ENCODE measurements at places on chromosomes 5 and 9.

DNA sequence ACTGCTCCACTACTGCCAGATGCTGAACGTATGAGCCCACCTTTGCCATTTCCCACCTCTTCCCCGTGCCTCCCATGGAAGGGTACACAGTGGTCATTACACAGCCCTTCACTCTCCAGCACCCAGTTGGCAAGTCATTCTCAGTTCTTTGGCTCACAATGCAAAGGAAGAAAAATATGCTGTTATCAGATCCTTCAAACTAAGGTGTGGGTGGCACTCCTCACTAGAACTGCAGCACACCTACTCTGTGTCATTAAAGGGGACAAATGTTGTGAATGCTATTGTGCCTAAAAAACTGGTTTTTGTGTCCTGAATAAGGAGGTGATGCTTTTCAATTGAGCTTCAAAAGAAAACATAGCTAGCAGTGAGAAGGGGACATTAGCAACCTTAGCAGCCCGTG, 183.1 kb upstream of the SNX2 start:
- DNase-seq, result no peak

DNA sequence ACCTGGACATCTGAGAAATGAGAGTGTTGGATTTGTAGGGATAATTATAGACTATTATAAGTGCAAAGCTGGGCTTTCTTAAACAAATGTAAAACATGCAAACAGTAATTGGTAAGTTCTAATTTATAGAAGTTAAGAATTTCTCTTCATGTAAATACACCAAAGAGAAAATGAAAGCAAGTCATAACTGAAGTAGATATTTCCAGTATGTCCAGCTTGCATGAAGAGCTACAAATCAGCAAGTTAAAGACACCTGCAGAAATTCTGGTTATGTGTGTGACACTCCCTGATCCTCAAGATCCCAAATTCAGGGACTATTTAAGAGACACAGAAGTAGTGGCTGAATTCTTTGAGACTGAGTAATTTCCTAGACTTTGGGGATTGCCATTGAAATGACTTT, 308.9 kb downstream of the TLE4 start:
- DNase-seq, result no peak

- DNase-seq, result no peak
Measured at GRCh38 chr9:126523611-126524111, 90.1 kb upstream of the LMX1B start.

DNA sequence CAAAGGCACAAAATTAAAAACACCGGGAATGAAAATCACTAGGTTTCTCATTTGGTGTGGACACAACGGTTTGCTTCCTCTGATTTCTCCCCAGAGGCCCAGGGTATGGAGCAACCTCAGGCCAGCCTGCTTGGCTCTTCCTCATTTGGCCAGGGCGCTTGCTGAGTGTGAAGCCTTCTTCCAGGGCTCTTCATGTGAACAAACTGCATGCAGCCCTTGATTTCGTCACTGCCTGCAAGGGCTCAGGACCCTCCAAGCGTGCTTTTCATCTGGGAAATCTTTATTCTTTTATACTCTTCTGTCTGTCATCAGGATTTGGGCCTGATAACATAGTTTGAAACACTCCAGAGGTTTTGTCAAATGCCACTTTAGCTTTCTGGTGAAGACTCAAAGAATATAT, 122.6 kb upstream of the KLF4 start:
- no peak for DNase-seq

DNA sequence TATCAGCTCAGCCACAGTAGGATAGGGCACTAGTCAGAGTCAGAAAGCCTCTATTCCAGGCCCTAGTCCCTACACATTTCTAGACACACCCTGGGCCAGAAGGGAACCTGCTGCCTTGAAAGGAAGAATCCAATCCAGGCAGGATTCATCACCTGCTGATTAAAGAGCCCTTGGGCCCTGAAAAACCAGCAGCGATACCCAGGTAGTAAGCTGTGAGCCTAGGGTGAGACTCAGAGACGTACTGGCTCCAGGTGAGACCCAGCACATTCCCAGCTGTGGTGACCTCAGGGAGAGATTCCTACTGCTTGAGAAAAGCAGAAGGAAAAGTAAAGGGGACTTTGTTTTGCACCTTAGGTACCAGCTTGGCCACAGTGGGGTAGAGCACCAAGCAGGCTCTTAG, 4.7 kb downstream of the CCIN start:
- no peak for DNase-seq

- peak; percentile 33 for DNase-seq
Measured at GRCh38 chr9:91727316-91727861, 222.6 kb downstream of the ROR2 start.

DNA sequence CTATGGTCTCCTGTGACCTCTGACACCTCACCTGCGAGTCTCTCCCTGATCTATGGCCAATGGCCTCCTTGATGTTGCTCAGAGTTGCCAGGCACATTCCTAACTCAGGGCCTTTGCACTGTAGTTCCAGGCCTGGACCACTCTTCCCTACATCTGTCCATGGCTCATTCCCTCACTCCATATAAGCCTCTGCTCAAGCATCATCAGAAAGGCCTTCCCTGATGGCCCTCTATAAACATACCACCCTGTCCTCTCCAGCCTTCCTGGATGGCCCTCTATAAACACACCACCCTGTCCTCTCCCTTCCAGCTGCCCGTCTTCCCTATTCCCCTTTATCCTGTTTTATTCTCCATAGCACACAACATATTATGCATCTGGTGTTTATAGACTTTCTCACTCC, 102.8 kb downstream of the GTF3C4 start:
- no peak for DNase-seq

DNA sequence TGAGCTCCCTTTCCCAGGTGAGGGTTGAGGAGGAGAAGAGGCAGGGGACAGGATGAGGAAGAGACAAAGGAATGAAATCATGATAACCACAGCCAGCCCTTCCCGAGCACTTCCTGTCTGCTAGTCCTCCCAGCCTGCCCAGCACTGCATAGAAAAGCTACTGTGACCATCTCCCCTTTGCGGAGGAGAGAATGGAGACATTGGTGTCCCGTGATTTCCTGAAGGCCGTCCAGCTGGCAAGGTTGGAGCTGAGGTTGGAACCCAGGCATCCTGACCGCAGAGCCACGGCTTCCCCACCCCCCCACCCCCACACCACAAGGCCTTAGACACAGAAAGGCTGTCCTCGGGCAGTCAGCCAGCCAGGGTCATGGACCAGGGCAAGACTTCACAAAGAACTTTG, 131.1 kb upstream of the ICE1 start:
- no peak for DNase-seq

DNA sequence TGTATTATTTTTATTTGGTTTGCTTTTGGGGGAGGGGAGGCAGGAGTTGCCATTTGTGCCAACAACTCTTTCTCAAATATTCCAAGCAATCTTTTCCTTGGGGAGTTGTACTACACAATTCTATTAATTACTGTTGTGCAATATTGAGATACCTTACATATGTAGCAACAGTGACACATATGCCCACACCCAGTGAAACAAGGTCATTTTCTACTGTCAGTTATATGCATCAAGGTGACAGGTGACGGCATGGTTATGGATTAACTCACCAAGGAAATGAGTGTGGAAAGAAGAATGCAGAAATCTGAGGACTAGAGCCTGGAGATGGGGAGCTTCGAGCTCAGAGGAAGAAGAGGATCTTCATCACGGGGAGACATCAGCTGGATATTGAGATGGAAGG, 17.9 kb upstream of the MSMP start:
- no peak for DNase-seq

GRCh38 chr5:40515476-40515875, 164.2 kb upstream of the PTGER4 start:
- no peak for DNase-seq

GRCh38 chr5:161278739-161279660, 267.5 kb downstream of the GABRB2 start:
- DNase-seq, result no peak

DNA sequence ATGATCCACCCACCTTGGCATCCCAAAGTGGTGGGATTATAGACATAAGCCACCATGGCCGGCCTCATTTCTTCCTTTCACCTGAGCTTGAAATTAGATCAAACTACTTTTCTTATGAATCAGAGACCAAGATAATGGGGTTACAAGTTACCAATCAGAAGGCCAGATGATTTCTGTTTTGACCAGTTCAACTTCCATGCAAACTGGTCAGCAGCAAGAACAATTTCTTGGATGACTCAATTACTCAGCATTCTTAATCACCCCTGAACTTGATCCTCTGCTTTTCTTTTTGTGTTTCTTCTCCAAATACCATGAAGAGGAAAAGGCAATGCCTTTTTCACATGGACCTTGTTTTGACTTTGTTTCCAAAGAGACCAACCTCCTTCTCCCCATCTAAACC, 10.0 kb upstream of the PLIN2 start:
- DNase-seq, result no peak

DNA sequence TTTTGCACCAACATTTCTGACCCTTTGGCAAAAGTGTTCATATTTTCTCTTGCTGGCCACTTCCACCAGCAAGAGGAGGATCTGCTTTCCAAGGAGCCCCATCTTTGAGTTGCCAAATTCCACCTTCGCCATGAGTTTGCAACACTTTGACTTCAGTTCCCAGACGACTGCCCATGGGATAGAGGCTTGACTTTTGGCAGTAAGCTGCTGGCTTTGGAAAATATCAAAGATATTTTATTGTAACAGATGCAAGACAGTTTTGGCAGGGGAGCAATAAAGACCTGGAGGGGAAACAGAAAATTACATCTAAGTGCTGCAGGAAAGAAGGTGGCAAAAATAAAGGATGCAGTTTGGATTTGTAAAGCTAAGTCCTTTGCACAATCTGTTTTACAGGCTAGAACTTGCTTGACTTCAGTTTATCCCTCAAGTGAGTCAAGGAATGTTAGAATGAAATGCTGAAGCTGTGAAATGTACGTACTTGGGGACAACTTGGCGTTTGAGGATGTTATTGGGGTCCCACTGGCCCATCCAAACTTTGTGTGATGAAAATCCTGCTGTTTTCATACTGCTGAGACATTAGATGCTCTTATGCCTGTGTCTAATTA, 232.9 kb downstream of the GOLPH3 start:
- DNase-seq, result no peak

GRCh38 chr5:10642367-10642766, 78.5 kb downstream of the ANKRD33B start:
- no peak for DNase-seq

DNA sequence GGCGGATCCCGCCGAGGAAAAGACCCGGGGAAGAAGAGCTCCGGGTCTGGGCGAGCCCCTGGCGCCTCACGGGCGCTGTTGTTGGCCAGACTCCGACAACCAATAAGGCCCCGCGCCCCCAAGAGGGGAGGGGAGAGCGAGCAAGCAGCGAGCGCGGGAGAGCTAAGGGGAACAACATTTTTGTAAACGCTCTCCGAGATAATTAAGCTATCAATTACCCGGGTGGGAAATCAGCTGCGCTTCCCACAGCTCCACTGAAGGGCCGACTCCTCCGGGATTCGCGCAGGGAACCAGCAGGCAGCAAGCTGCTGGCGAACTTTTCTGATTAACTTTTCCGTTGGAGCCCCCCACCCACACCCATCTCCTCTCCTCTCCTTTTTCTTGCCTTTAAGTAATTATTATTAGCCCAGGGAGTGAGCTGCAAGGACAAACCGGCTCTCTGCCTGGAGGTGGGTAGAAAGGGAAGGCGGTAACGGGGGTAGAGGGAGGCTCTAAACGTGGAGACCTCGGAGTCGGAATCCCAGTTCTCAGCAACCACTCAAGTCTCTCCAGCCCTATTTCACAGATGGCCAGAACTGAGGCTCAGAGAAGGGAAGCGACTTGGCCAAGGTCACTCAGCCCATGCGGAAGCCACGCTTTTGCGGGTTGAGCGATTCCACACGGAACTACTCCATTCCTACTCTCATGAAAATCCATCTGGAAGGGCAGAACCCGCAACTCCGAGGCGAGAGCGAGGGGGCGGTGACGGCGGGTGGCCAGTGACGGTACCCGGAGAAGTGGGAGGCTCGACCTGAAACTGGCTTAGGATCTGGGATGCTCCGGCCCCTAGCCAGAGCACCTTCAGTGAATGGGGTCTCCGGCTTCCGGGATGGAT, 1.3 kb downstream of the ASTN2 start:
- no peak for DNase-seq

DNA sequence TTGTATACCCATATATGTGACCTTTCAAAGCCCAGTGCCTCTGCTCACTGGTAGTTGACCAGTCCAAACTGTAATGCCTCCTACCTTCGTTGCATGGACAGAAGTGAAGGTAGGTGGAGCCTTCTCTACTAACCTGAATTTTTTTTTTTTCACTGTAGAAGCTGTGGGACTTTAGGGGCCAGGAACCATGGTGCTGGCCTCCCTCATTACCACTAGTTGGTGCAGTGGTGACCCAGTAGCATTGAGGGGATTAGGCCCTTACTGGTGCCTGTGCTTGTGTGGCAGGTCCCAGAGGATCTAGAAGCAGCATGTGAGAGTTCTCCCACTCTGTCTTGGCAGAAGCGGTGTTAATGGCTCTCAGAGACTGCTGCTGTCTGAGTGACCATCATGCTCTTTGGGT, 2.3 kb downstream of the RALGPS1 start:
- no peak for DNase-seq
